ENCODE measurements at places on chromosomes 1 and 21. TPM values are rescaled to one million over a fixed set of nuclear protein-coding genes. Genes with fewer than 3 reads are reported as not detected.

ITGB2 gene
- total RNA-seq = 416 TPM

C21orf58 gene
- 53.9 TPM for total RNA-seq

SMIM1 gene
- total RNA-seq = 2.1 TPM

CRNN gene
- total RNA-seq = not detected

ADGRB2 gene
- total RNA-seq = 0.74 TPM

EFNA1 gene
- 0.25 TPM for total RNA-seq

TAS1R3 gene
- 1.2 TPM for total RNA-seq

RPTN gene
- total RNA-seq = not detected

ZMYM4 gene
- total RNA-seq = 29.5 TPM

LINGO4 gene
- not detected for total RNA-seq

SNAPIN gene
- 37.9 TPM for total RNA-seq

KCNE1 gene
- total RNA-seq = not detected

SAMD13 gene
- 1.2 TPM for total RNA-seq

ANKRD35 gene
- 0.40 TPM for total RNA-seq

CNR2 gene
- 2.0 TPM for total RNA-seq

FMO2 gene
- not detected for total RNA-seq

TMEM200B gene
- not detected for total RNA-seq

HTR6 gene
- total RNA-seq = not detected

ATP1A2 gene
- total RNA-seq = not detected

AADACL3 gene
- total RNA-seq = not detected

S100A5 gene
- total RNA-seq = 2.7 TPM

FAM43B gene
- not detected for total RNA-seq

MFAP2 gene
- total RNA-seq = not detected

ZC3H11A gene
- 111 TPM for total RNA-seq

CFAP141 gene
- not detected for total RNA-seq

PADI3 gene
- total RNA-seq = not detected

SLAMF6 gene
- total RNA-seq = 43.0 TPM

PDE9A gene
- total RNA-seq = 9.5 TPM
